ENCODE measurements at places on chromosomes 13 and 19. TPM values are rescaled to one million over a fixed set of nuclear protein-coding genes. Genes with fewer than 3 reads are reported as not detected.

SIGLEC8 gene
- polyA plus RNA-seq, result not detected

CBARP gene
- 1.0 TPM for polyA plus RNA-seq

SMAD9 gene
- polyA plus RNA-seq, result 3.5 TPM

VRK3 gene
- 69.0 TPM for polyA plus RNA-seq

ZNF835 gene
- 1.7 TPM for polyA plus RNA-seq

C5AR1 gene
- 6.5 TPM for polyA plus RNA-seq

ZNF681 gene
- polyA plus RNA-seq, result 0.30 TPM

TTC9B gene
- not detected for polyA plus RNA-seq

DNA sequence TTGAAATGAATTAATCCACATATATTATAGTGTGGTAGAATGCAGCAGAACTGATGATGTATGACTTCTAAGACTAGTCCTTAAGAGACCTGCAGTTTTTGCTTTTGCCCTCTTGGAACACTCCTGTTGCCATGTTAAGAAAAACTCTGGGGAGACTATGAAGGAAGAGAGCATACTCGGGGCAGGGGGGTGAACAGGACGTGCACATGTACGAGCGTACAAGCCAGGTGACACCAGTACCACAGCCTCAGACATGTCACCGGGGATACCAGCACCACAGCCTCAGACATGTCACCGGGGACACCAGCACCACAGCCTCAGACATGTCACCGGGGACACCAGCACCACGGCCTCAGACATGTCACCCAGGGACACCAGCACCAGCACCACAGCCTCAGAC is 15.9 kb upstream of the USPL1 start:
- DNase-seq, result no peak

GRCh38 chr13:33233547-33233946 is 52.0 kb downstream of the STARD13 start:
- no peak for DNase-seq

DNA sequence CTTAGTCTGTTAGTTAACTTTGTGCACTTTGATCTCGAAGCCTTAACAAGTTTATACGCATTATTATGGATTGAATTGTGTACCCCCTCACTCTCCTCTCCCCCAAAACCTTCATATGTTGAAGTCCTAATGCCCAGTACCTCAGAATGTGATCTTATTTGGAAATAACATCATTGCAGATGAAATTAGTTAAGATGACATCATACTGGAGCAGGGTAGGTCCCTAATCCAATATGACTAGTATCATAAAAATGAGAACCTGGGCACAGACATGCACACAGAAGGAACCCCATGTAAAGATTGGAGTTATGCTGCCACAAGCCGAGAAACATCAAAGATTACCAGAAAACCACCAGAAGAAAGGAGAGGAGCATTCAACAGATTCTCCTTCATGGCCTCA is 85.8 kb upstream of the TSC22D1 start:
- no peak for DNase-seq

DNA sequence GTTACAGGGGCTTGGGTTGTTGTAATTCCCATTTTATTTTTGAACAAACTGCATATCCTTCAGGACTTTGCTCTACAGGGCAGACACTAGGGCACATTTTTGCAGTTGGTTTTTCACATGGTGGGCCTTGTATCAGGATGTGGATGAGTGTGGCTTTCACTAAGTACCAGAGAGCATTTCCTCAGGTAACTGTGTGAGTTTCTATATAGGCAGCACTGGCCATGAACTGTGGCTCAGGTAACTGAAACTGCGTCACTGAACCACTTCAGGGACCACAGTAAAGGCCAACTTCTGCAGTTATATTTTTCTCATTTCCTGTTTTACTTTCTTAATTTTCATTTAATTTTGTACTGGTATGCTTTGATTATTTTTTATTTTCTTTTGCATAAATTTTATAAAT is 166.5 kb downstream of the ZNF486 start:
- DNase-seq, result no peak

DNA sequence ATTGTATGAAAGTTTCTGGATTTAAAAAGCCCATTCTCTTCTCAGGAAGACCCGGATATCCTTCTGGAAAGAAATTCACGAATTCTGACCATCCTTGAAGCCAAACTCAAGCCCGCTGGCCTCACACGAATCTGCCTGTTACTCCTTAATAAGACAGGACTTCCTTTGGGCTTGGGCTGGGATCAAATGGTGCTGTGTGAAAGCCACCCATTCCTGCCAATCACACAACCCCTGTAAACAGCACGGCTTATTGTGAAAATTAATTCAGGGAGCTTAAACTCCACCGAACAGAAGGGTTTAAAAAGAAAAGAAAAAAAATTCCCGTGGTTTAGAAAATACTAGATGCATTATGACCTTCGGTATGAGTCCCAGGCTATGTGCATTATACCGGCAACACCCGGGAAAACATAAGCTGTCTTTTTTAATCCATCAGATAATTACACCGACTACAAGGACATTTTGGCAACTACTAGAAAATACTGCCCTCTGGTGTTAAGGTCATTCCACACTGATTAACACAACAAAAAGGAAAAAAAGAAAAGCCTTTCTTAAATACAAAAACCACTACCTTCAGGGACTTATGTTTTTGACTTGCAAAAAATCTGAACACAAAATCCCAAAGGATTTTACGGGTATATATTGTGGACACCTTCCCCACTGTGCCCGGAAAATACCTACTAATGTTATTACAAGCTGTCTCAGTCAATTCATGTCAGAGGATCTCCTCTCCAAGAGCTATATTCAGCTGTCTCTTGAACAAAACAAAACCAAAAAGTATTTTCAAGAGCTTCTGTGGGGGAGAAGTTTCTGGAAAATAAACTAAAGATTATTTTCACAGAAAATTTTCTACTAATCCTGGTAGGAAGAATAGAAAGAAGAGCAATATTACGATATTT is 76.0 kb upstream of the LSM14A start:
- no peak for DNase-seq

DNA sequence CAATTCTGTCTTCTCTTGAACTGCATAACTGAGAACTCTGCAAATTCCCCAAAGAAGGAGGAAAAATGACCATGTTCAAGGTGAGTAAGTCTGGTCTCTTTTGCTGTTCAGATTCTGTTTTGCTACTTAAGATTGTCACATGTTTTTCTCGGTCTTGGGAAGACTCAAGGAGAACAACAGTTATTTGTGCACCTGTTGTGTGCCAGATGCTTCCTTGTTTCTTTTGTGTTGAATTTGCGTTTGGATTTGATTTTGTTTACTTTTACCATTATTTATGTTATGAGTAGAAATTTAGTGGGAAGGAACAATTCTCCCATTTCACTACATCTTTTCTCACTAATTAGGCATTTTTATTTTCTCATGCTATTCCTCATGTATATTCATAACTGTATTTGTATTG is 4.4 kb downstream of the ZNF284 start:
- no peak for DNase-seq

DNA sequence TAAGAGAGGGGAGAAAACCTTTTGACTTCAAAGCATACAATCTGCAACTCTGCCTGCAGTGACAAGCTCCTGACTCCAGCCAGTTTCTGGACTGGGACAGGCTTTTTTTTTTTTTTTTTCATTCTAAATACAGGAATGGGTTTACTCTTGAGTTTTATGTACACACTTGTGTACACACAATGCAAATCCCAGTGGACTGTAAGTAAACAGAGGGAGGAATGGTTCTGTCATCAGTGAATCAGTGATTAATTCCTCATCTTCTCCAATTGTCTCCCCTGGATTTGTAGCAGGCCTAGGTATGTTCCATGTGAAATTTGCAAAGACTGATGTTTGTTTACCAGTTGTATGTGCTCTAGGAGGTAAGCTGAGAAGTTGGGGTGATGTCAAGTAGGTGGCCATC is 184.8 kb downstream of the SHISA2 start:
- DNase-seq, result no peak

- DNase-seq, result no peak
These were observed 387.6 kb downstream of the SLITRK6 start for GRCh38 chr13:85411591-85411990.

DNA sequence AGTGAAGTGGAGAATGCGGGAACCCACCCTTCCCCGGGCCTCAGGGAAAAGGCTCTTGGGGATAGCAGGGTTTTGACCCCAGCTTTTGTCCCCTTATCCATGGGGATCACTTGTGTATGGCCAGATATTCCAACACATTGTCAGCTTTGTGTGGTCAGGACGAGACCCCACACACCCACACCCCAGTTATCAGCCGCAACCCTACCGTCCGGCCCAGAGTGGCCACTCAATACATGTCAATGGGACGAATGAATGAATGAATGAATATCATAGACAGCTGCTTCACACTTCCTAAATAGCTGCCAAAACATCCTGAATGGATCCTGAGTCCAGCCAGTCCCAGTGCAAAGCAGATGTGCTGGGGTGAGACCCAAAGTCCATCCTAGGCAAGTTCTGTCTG is 64.6 kb downstream of the TSHZ3 start:
- peak; percentile 55 for DNase-seq

DNA sequence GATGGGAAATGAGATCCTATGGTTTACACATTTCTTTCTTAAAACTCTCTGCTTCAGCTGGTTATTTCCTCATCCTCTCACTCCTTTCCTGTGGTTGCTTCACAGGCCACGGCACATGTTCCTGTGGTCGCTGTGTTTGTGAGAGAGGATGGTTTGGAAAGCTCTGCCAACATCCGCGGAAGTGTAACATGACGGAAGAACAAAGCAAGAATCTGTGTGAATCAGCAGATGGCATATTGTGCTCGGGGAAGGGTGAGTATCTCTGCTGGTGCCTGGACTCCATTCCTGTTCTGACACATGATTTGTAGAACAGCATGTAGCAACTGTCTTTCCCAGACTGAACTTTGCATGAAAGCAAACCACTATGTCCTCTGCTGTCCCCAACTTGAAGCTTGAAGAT is 254.2 kb downstream of the ITGBL1 start:
- no peak for DNase-seq

DNA sequence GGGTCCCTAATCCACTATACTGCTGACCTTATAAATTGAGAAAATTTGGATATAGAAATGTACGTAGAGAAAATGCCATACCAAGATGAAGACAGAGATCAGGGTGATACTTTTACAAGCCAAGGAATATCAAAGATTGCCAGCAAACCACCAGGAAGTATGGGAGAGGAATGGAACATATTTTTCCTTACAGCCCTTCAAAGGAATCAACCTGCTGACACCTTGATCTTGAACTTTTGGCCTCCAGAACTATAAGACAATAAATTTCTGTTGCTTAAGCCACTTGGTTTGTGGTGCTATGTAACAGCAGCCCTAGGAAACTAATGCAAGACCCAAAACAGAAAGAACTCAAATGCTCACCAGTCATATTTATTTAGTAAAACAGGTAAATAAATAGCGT is 10.3 kb upstream of the NDFIP2 start:
- no peak for DNase-seq

DNA sequence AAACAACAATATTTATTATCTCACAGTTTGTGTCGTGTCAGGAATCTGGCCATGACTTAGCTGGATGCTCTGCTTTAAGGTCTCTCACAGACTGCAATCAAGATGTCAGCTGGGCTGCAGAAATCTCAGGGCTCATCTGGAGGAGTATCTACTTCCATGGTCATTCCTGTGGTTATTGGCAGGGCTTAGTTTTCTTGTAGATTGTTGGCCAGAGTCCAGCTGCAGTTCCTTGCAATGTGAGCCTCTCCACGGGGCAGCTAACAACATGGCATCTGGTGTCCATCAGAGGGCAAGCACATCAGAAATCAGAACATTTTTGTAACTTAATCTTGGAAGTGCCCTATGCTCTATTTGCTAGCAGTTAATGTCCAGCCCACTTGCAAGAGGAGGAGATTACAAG is 45.7 kb upstream of the TDRD3 start:
- DNase-seq, result peak; percentile 39

- DNase-seq, result no peak
These were observed 650.5 kb upstream of the SLC10A2 start for GRCh38 chr13:103716718-103717117.

GRCh38 chr19:17947815-17948513 is 15.1 kb downstream of the CCDC124 start:
- peak; percentile 97 for DNase-seq

- no peak for DNase-seq
These were observed 4.6 kb upstream of the NAA16 start for GRCh38 chr13:41306271-41307145.
